ENCODE measurements at places on chromosomes 11 and 22.
A peak's percentile ranks its signal among the peaks of the same experiment; 100 is the strongest.

DNA sequence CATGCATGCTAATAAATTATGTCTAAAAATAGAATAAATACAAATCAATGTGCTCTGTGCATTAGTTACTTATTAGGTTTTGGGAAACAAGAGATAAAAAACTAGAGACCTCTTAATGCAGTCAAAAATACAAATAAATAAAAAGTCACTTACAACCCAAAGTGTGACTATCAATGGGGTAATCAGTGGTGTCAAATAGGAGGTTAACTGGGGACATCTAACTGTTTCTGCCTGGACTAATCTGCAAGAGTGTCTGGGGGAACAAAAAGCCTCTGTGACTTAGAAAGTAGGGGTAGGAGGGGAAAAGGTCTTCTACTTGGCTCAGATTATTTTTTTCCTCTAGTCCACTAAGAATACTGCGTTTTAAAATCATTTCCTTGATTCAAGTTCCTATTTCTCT is 810 bp upstream of the HBB start:
- DNase-seq, result no peak

- no peak for DNase-seq
Measured at GRCh38 chr11:116085031-116085635, 580.9 kb upstream of the CADM1 start.

DNA sequence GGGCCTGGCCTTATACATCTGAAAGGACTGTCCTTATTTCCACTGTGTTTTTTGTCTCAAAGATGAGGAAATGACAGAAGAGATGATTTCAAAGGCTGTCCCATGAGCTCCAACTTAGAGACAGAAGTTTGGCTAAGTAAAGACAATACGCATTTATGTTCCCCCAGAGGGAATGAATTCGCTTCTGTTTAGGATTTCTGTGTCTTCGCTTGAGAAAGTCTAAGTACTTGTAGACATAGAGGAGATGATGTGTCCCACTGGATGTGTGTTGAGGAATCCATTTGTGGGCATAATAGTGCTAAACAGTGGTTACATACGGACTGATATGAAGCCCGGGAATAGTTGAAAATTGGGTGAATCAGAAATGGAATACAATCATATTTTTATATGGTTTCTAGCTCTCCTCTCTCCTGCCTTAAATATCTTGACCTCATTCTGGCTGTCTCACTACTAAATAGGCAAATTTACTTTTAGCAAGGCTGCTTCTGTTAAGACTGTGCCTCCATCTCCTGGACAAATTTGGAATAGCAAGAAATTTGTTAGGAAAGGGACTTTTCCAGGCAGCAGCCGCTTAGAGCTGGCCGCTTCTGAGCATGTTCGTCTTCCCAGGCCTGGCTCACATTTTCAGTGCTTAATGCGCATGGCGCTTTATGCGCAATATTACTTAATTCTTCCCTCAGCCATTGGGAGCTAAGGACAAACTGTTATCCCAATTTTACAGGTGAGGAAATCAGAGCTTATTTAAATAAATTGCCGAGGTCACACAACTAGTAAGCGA is 1.9 kb upstream of the PEX26 start:
- peak; percentile 56 for DNase-seq

GRCh38 chr22:27754888-27755480 is 46.6 kb downstream of the MN1 start:
- DNase-seq, result no peak

GRCh38 chr22:27718186-27719035 is 83.1 kb downstream of the MN1 start:
- DNase-seq, result no peak

- no peak for DNase-seq
Measured at GRCh38 chr11:38968951-38969350, 2370.9 kb upstream of the RAG2 start.

- no peak for DNase-seq
Measured at GRCh38 chr11:119192111-119192510, 6.8 kb downstream of the NHERF4 start.

Measured in activated CD4-positive, alpha-beta T cell treated with anti-CD3 and anti-CD28 coated beads, Interleukin-2, amount 50 U/mL, for 24 hours (primary cell).